ENCODE measurements at places on chromosomes 7 and 10.

DNA sequence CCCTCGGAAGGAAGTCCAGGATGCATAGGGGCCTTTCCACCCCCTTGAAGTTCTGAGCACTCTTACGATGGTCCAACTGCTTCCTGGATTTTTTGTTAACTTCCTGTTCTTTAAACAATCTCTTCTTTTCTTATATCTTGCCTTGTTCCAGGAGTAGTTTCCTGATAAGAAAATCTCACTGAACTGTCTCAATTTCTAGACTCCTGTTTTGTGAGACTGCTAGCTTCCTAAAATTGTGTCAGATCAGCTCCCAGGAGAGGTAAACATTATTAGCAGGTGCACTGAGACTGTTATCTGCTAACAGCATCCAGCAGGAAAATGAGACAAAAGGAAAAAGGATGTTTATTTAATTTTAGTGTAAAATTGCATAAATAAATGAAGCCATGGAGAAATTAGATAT, 106.2 kb upstream of the PITRM1 start:
- no peaks in the 10 kb centered on the region for H3K36me3 ChIP-seq
- no peaks in the 10 kb centered on the region for H3K4me1 ChIP-seq
- no peak overlapping the region for H3K27ac ChIP-seq
- no peak overlapping the region for H3K4me3 ChIP-seq
- DNase-seq, result no peak

DNA sequence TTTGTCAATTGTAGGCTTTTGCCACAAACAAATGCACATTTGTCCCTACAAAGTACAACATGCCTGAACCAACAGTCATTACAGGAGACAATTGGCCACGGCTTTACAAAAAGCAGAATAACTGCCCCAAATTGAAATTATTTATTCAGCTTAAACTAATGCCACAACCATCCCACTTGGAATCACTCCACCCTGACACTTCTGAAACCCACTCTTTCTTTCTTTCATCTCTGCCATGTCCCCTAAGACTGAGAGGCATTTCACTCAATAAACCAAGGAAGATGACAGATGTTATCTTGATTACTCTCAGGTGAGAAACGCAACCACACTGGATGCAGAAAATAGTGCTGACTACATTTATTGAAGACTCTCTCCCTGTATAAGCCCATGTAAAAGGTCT, 2.6 kb upstream of the NPM3 start:
- no peak for DNase-seq
- peaks cover 43% of the 10 kb centered on the region for H3K4me1 ChIP-seq
- no peak overlapping the region for H3K4me3 ChIP-seq
- H3K27ac ChIP-seq, result peak overlapping the region; percentile 14

DNA sequence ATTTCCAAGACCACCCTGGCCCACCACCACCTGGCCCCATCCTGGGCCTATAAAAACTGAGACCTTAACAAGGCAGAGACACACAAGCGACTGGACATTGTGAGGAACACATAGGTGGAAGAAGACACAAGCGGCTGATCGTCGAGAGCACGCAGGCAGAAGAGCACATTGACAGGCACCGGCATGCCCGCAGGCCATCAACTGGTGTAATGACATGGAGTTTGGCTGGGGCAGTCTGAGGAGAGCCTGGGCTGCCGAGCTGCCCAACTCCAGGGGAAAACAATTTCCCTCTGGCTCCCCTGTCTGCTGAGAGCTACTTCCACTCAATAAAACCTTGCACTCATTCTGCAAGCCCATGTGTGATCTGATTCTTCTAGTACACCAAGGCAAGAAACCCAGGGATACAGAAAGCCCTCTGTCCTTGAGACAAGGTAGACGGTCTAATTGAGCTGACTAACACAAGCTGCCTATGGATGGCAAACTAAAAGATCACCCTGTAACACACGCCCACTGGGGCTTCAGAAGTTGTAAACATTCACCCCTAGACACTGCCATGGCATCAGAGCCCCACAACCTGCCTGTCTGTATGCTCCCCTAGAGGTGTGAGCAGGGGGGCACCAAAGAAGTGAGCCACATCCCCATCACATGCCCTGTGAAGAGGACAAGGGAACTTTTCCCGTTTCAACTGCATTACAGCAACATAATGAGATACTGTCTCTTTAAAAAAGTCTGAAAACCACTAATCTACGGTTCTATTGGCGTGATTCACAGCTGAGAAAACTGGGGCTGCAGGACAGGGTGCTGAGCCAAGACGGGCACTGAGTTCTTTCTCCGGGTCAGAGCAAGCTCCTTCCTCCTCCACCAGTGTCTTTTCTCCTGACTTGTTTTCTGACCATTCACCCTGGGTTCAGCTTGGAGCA, 18.5 kb upstream of the TNS3 start:
- DNase-seq, result no peak
- no peaks in the 10 kb centered on the region for H3K4me1 ChIP-seq
- H3K27me3 ChIP-seq, result peaks cover 9% of the 10 kb centered on the region
- peaks cover 8% of the 10 kb centered on the region for H3K36me3 ChIP-seq
- no peak overlapping the region for H3K27ac ChIP-seq

GRCh38 chr7:156892081-156892800, 742 bp downstream of the LMBR1 start:
- H3K36me3 ChIP-seq, result peaks cover 5% of the 10 kb centered on the region
- peak overlapping the region; percentile 97 for H3K27ac ChIP-seq
- DNase-seq, result peak; percentile 72
- peak overlapping the region; percentile 98 for H3K4me3 ChIP-seq
- H3K27me3 ChIP-seq, result no peaks in the 10 kb centered on the region

DNA sequence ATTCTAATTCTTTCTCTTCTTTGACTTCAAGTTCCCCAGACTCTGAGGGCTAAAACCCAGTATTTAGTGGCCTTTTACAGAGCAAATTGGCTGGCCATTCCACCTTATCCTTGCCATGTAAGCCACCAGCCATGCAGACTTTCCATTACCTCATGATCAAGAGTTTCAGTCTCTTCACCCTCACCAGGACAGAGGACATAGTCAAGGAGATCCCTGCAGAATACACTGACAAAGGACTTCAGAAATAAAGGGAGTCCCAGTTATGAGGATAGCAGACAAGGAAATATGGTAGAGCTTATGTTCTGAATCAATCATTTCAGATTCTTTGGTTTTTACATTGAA, 1080.4 kb upstream of the C7orf33 start:
- H3K4me1 ChIP-seq, result no peaks in the 10 kb centered on the region
- no peak overlapping the region for H3K27ac ChIP-seq
- H3K27me3 ChIP-seq, result no peaks in the 10 kb centered on the region
- H3K36me3 ChIP-seq, result no peaks in the 10 kb centered on the region
- DNase-seq, result no peak

GRCh38 chr7:41051535-41051934, 651.4 kb downstream of the INHBA start:
- H3K4me1 ChIP-seq, result no peaks in the 10 kb centered on the region
- no peaks in the 10 kb centered on the region for H3K36me3 ChIP-seq
- H3K27ac ChIP-seq, result no peak overlapping the region

GRCh38 chr10:43347997-43348396, 23.4 kb upstream of the FXYD4 start:
- H3K36me3 ChIP-seq, result no peaks in the 10 kb centered on the region
- H3K27me3 ChIP-seq, result peaks cover 16% of the 10 kb centered on the region
- no peak for DNase-seq

- DNase-seq, result no peak
- no peak overlapping the region for H3K27ac ChIP-seq
- H3K4me3 ChIP-seq, result no peak overlapping the region
- H3K27me3 ChIP-seq, result peaks cover 13% of the 10 kb centered on the region
- no peaks in the 10 kb centered on the region for H3K36me3 ChIP-seq
Observed at GRCh38 chr10:123743441-123744223, 77.5 kb downstream of the GPR26 start.

GRCh38 chr7:116574025-116574822, 49.4 kb downstream of the CAV1 start:
- no peaks in the 10 kb centered on the region for H3K36me3 ChIP-seq
- H3K4me3 ChIP-seq, result no peak overlapping the region
- DNase-seq, result no peak
- H3K4me1 ChIP-seq, result peaks cover 17% of the 10 kb centered on the region
- H3K27me3 ChIP-seq, result peaks cover 30% of the 10 kb centered on the region
- H3K27ac ChIP-seq, result no peak overlapping the region

- peaks cover 3% of the 10 kb centered on the region for H3K36me3 ChIP-seq
- peak overlapping the region; percentile 62 for H3K27ac ChIP-seq
- H3K4me3 ChIP-seq, result peak overlapping the region; percentile 83
Observed at GRCh38 chr7:151770232-151770631, 106.7 kb downstream of the PRKAG2 start.

DNA sequence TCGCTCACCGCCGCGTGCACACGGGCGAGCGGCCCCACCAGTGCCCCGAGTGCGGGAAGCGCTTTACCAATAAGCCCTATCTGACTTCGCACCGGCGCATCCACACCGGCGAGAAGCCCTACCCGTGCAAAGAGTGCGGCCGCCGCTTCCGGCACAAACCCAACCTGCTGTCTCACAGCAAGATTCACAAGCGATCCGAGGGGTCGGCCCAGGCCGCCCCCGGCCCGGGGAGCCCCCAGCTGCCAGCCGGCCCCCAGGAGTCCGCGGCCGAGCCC, 3.3 kb downstream of the REPIN1 start:
- H3K36me3 ChIP-seq, result no peaks in the 10 kb centered on the region
- H3K27ac ChIP-seq, result no peak overlapping the region
- DNase-seq, result no peak
- H3K4me3 ChIP-seq, result no peak overlapping the region
- H3K4me1 ChIP-seq, result peaks cover 53% of the 10 kb centered on the region

DNA sequence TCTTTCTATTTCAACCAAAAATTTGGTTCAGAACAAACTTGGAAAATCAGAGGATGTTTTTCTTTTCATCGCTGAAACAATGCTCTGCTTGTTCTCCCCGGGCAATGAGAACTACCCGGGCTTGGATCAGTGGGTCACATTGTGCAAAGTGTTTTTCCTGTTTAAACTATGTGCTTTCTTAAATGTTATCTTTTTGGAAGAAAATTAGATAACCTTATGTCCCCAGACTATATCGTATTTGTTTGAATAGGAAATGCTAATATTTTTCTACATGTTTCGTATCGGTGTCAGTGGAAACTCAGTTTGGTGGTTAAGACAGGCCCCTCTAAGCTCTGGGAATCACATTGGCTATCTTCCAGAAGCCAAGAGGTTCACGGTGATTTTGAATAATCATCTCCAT, 319.5 kb upstream of the NFE2L3 start:
- H3K36me3 ChIP-seq, result no peaks in the 10 kb centered on the region
- H3K27me3 ChIP-seq, result peaks cover 13% of the 10 kb centered on the region
- H3K27ac ChIP-seq, result no peak overlapping the region
- no peak overlapping the region for H3K4me3 ChIP-seq
- no peak for DNase-seq
- no peaks in the 10 kb centered on the region for H3K4me1 ChIP-seq

DNA sequence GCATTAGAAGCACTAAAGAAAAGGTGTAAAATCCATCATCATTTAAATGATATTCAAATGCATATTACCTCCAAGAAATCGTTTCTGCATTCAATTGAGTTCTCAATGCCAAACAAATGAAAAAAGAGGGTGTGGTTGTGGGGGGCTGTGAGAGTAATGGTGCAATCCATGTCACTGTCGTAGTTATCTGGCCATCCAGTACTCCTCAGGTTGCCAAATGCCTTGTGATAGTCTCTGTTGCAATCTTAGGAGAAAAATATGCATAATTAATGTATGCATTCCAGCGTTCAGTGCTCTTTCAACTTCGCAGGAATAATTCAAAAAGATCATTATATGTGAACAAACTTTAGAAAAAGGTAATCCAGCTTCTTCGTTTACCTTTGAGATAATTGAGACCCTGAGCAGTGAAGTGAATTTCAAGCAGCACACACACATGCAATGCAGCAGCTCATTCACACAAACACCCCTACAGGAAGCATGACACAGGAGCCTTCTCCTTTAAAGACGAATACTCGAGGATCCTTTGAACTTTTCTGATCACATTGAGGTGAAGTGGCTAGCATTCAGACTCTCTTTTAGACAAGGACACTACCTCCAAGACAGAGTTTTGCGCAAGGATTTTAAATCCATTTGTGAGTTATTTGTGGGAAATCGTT, 73.4 kb downstream of the OR13A1 start:
- H3K36me3 ChIP-seq, result no peaks in the 10 kb centered on the region
- H3K27me3 ChIP-seq, result no peaks in the 10 kb centered on the region
- H3K4me3 ChIP-seq, result no peak overlapping the region

DNA sequence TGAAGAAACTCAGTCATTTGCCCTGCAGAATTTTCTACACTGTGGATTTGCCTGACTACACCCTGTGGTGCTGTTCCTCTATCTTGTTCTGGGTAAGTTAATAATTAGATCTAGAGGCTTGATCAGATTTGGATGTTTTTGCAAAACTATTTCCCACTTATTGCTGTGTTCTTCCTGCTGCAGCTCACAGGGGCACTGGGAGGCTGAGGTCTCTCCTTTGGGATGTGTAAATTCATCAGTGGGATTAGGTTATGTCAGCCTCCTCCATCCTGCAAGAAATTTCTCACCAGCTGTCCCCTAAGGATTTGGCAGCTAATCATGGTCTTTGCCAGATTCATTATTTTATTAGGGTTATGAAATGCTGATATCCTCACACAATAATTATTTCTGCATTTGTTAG, 148.1 kb upstream of the ZNF32 start:
- peaks cover 30% of the 10 kb centered on the region for H3K27me3 ChIP-seq
- peaks cover 7% of the 10 kb centered on the region for H3K4me1 ChIP-seq
- H3K4me3 ChIP-seq, result no peak overlapping the region
- DNase-seq, result no peak
- H3K36me3 ChIP-seq, result no peaks in the 10 kb centered on the region

Measured in activated T-cell treated with anti-CD3 and anti-CD28 coated beads, Interleukin-2, amount 50 U/mL, for 72 hours (primary cell).